ENCODE measurements at places on chromosomes 13 and 19.

DNA sequence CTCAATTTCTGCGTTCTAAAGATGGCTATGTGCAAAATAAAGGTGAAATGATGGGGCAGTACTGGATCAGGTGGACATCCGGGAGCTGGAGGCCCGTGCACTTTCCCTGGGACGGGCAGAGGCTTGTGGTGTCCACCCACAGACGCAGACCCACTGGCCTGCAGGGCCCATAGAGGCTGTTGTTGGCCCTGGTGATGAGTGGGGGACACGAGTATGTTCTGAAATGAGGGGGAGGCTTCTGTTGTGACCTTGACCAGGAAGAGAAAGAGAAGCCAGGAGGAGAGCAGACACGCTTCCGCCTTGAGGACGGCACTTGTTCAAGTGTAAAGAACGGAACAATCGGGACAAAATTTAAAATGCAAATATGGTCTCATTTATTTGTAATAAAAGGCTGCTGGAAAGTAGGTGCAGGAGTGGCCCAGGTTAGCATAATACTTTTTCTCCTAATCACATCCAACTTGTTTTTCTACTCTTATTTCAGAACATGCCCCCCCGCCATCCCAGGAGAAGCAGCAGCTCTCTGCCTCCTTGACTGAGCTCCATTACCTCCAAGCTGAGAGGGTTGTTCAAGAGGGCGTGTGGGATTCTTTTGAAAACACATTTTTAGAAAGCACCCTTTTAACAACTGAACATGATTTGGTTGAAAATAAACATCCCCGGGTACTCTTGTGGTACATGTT, 27.1 kb downstream of the ATP11A start:
- no peak for DNase-seq

DNA sequence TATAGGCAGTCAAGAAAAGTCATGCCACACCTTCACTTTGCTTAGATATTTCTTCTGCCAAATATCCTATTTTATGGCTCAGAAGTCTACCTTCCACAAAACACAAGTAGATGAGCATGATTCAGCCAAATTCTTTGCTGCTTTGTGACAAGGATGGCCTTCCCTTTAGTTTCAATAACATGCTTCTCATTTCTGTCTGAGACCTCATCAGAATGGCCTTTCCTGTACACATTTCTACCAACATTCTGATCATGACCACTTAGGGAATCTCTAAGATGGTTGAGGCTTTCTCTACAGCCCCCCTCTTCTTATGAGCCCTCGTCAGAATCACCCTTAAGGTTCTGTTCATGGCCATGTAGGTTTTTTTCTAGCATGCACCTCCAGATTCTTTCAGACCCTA, 96.2 kb downstream of the COL4A2 start:
- no peak for DNase-seq

DNA sequence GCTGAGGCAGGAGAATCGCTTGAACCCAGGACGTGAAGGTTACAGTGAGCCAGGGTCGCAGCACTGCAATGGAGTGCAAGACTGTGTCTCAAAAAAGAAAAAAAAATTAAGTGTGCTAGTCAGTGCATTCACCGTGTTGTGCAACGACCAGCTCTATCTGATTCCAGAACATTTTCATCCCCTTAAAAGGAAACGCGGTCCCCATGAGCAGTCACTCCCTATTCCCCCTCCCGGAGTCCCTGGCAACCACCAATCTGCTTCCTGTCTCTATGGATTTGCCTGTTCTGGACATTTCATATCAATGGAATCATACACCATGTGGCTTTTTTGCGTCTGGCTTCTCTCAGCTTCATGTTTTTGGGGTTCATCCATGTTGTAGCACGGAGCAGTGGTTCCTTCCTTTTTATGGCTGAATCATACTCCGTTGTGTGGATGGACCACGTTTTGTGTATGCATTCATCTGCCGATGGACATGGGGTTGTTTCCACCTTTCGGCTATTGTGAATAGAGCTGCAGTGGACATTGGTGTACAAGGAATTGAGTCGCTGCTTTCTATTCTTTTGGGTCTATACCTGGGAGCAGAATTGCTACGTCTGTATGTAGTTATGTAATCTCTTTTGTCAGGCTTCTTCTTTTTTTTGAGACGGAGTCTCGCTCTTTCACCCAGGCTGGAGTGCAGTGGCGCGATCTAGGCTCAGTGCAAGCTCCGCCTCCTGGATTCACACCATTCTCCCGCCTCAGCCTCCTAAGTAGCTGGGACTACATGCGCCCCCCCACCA, 19.8 kb downstream of the MYO9B start:
- no peak for DNase-seq

GRCh38 chr13:95153647-95154412, 147.4 kb downstream of the ABCC4 start:
- peak; percentile 30 for DNase-seq

- no peak for DNase-seq
These were observed 29.9 kb downstream of the TINCR start for GRCh38 chr19:5537870-5538269.

GRCh38 chr13:113980489-113981064, 6.7 kb upstream of the C13orf46 start:
- no peak for DNase-seq

- no peak for DNase-seq
These were observed 9.2 kb downstream of the U2AF2 start for GRCh38 chr19:55663846-55664536.

DNA sequence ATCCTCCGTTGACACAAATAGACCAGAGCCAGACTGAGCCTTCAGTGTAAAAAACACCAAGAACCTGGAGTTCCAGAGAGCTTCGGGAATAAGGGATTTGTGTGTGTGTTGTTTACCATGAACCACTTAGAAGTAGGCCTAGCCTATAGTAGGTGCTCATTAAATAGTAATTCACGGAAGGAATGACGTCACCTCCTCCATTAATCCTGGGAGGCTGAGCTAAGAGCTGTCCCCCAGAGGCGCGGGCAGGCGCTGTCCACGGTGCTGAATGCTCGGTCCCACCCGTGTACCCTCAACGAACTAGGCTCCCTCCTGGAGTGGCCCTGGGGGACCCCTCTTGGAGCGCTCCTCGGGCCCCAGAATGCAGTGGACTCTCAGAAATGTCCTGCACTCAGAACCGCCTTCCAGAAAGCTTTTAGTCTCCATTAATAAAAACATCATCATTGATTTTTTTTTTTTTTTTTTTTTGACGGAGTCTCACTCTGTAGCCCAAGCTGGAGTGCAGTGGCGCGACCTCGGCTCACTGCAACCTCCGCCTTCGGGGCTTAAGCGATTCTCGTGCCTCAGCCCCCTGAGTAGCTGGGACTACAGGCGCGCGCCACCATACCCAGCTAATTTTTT, 6.5 kb downstream of the UNC13A start:
- DNase-seq = no peak

Measured in NT2/D1 (cell line).